ENCODE measurements at places on chromosomes 4 and X.

- DNase-seq: no peak
Observed at GRCh38 chr4:26984896-26985295, 124.3 kb downstream of the STIM2 start.

DNA sequence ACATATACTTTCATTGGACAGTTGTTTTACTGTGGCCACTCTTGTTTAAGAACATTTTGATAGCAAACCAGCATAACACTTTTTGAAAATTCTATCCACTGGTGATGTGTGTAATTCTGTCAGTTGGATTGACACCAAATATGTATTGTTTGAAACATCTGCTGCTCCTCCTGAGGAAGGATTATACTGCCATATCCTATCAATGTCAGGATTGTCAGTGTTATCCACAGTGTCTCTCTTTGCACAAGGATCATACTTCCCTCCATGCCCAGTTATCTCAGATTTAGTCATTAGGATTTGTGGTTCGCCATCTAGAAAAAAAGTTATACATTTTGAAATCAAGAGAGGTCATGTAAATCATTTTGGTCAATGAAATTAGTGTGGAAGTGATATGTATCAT is 1859.6 kb downstream of the C4orf33 start:
- no peak for DNase-seq

- DNase-seq: no peak
Observed at GRCh38 chr4:138897811-138898226, 117.8 kb upstream of the NOCT start.

DNA sequence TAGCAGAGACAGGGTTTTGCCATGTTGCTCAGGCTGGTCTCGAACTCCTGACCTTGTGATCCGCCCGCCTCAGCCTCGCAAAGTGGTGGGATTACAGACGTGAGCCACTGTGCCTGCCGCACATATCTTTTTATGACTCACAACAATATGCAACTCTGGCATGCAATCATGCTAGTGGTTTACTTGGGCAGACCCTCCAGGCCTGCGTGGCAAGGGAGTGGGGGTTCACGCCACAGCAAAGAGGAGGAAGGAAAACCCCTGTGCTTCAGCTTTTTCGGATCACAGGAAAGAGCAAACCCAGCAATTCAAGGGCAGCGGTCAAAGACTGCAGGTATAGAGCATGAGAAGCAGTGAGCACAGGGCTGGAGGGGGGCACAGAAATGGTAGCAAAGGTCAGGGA is 48.3 kb upstream of the CD99 start:
- DNase-seq: no peak

GRCh38 chr4:56531149-56531770 is 25.7 kb downstream of the ARL9 start:
- DNase-seq: no peak

- DNase-seq: no peak
Observed at GRCh38 chr4:188030401-188030800, 34.8 kb downstream of the ZFP42 start.

GRCh38 chr4:44651425-44651824 is at the start of gene YIPF7:
Gene YIPF7, minus strand, starts transcription at chr4:44651625. Its CDS starts 1,525 bp downstream, at chr4:44650100.
- no peak for DNase-seq

DNA sequence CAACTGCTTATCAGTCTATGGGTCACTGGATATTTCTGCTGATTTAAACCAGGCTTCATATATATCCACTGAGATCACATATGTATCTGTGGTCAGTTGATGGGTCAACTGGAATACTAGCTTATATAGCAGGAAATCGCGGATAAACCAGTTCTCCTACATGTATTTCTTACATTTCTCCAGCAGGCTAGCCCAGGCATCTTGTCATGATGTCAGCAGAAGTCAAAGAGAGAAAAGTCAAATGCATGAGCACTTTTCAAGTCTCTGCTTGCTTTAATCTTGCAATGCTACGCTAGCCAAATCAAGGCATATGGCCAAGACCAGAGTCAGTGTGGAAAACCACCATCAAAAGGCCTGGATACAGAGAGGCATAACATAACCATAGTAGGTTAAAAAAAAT is 1008.8 kb upstream of the DIAPH2 start:
- DNase-seq: no peak

DNA sequence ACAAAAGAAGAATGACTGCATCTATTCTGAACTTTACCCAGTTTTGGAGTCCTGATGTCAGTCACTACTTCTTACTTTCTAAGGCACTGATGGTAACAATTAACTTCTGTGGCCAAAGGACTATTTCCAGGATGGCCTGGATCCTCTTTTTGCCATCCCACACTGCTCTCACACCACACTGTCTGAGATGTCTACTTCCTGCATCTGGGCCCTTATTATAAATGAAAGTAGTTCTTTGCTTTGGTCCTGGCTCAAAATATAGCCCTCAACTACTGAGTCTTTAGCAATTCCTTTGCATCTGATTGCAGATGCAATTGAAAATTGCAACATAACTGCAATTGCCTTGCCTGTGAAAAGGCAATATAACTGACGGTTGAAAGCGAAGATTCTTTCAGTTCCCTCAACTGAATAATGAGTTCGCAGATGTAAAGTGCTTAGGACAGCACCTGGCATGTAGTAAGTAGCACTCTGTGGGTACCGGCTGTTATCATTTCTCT is 44.2 kb downstream of the COQ2 start:
- DNase-seq: no peak

GRCh38 chr4:4735136-4735750 is 124.2 kb upstream of the MSX1 start:
- no peak for DNase-seq

DNA sequence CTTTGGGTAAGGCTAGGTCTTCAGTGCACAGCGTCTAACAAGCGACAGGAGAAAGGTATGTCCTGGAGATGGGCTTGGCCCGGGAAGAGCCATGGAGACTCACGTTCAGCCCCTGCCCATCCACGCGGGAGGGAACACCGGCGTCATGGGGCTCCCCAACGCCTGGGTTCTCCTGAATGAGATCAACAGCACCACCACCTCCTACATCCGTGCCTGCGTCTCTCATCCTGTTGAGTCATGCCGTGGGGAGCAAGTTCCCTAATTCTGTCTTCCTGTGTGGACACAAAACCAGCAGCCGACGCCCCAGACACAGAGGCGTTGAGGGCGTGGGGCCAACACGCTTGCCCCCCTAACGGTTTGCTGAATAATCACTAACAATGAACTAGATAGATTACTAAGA is 20.1 kb upstream of the IL3RA start:
- DNase-seq: peak; percentile 31

- no peak for DNase-seq
Observed at GRCh38 chr4:123856689-123857545, 460.3 kb downstream of the SPRY1 start.

- DNase-seq: no peak
Observed at GRCh38 chr4:48979914-48980579, 6.0 kb upstream of the CWH43 start.

GRCh38 chr4:139559089-139559479 is 3.1 kb upstream of the SETD7 start:
- DNase-seq: no peak

GRCh38 chrX:16185725-16186136 is 18.4 kb downstream of the MAGEB17 start:
- DNase-seq: peak; percentile 3

GRCh38 chr4:56149591-56149990 is 200.8 kb downstream of the CEP135 start:
- no peak for DNase-seq

DNA sequence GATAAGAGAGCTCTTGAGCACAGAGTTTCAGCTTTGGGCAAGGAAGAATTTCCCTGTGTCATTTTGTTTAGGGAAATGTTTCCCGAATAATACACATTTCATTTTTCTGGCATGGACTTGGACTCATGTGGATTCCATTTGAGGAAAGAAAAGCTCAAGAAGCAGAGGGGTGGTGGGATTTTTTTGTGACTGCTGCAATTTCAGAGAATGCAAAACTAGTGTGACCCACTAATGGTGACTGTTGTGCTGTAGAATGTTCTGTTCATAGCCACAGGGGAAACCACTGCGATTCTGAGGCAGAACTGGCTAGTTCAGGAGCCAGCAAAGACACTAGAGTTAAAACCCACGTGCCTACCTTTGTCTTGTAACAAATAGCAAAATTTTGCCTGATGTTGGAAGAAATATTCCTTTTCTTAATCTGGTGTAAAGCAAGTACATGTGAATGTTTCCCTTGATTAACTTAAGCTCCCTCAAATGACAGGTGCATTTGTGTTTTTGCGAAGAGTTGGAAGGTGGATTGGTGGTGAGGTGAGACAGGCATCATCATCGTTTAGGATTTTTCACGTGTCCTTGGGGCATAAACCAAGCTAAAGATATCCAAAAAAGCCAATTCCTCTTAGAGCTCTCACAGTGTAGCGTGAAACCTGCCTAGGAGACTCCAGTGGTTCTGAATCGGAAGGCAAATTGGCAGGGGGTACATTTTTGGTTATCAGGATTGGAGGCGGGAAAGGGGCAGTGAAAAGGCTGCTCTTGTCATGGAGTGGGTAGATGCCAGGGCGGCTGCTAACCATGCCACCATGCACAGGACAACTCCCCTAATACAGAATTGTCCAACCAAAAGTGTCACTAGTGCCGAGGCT is 38.0 kb upstream of the FAM9C start:
- no peak for DNase-seq

DNA sequence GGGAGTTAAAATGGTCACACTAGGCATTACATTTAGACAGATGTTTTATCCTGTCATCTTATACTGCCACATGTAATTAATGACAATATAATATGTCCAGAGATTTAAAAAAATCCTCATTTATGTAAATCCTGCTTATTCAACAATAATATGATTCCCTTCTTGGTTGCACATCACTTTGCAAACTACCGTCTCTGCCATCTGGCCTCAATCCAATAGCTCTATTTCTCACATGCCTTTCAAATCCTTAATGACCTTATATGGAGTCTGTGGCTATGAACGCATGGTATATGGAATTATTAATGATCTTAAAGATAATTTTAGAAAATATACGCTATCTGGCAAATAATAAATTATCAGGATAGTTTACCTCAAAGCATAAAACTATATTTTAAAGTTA is 144.5 kb downstream of the NPNT start:
- no peak for DNase-seq

DNA sequence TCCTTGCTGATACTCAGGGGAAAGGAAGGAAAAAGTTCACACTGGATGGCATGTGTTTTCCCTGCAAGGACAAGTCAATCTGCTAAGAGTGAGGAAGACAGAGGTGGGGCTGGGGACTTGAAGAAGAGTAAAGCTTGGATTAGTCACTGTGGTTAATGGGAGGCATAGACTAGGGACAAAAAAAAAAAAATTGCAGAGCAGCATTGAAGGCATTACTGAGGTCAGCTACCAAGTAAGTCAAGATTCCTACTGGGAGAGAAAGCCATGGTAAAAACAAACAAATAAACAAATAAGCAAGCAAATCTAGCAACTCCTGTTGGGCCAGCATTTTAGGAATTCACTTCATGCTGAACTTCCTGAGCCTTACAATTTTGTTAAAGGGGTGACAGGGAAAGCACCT is 58.2 kb upstream of the GPC4 start:
- DNase-seq: no peak

DNA sequence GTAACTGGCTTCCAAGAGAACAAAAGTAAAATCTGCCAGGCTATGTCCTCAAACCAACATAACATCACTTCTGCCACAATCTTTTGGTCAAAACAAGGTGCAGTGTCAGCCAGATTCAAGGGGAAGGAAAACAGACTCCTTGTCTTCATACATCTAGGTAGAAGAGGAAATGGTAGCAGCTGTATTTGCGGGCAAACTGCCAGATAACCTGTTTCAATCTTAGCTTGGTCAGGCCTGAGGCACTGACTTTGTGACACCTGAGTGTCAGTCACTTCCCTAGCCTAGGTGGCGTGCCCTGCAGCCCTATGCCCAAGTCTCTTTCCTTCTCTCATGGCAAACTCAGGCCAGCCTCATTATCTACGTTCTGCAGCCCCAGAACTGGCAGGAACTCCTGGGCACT is 146.2 kb upstream of the JADE1 start:
- no peak for DNase-seq

- DNase-seq: no peak
Observed at GRCh38 chrX:26286836-26287235, 70.9 kb downstream of the MAGEB5 start.

GRCh38 chrX:72107320-72107719 is 24.4 kb downstream of the RTL5 start:
- no peak for DNase-seq

DNA sequence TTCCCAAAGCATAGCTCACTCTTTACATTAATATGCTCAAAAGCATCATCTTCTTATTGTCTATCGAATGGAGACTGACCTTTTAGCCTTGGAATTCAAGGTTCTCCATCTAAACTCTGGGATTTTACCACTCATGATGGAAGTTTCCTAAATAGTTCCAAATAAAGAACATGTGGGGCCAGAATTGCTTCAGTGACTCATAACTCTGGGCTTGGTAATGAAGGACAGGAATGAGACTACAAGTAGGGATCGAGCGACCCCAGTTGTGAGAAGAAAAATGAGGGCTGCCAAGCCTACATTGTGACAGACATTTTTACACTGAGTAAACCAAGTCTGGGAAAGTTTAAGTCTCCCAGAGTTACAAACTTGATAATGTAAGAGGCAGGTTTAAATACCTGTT is 269.9 kb downstream of the CBLL2 start:
- DNase-seq: no peak

GRCh38 chr4:184016759-184017668 is 111.9 kb downstream of the STOX2 start:
- DNase-seq: no peak

DNA sequence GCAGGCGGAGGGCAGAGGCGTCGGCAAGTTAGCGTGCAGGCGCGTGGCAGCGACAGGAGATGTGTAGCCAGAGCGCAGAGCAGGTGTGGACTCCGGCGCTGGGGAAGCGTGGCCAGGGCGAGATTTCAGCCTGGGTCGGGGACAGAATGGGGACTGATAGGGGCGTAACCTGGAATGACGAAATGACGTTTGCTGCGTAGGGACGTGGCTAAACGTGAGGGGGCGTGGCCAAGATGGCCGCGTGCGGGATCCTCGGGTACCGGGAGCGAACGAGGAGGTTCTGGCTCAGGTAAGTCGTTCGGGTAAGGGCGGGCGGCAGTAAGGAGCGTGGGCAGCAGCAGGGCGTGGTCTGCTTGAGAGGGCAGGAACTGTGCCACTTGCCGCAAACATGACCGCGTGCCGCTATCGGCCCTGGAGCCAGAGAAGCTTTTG is 10.9 kb upstream of the CLTRN start:
- DNase-seq: peak; percentile 81

DNA sequence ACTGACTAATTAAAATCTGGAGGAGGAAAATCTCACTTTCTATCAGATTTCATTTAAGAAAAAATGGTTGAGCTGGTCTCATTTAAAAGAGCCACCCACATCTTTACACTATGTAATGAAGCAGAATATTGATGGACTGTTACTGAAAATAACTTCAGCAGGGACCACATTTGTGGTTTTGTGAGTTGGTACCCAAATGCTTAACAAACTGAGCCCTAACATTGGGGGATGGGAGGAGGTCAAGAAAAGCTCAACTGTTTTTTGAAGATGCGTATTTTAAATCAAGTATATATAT is 30.1 kb downstream of the HOPX start:
- no peak for DNase-seq

DNA sequence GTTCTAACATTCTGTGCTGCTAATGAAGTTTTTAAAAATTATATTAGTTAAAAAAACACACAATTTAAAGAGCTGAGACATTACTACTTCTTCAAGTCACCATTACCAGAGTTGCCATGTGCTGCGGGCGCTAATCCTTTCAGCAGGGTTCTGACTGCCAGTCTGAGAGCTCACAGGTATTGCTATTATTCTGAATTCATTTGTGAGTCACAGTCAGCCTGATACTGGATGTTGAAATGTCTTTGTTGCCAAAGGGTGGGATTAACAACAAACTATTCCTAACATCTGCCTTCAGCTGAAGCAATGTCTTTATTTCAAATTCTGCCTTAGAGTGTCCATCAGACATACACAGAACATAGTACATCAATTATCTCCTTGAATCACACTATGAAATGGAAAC is 197.1 kb upstream of the FGF13 start:
- no peak for DNase-seq

- no peak for DNase-seq
Observed at GRCh38 chr4:87375719-87376291, 15.2 kb downstream of the HSD17B11 start.

Data from activated naive CD8-positive, alpha-beta T cell treated with anti-CD3 and anti-CD28 coated beads, Interleukin-2, amount 50 U/mL, for 24 hours (primary cell).